ENCODE measurements at places on chromosomes 3 and 15. TPM values are rescaled to one million over a fixed set of nuclear protein-coding genes. Genes with fewer than 3 reads are reported as not detected.

- no peak overlapping the region for H3K27ac ChIP-seq
- peaks cover 2% of the 10 kb centered on the region for H3K4me1 ChIP-seq
- H3K4me3 ChIP-seq, result no peak overlapping the region
- peaks cover 39% of the 10 kb centered on the region for H3K36me3 ChIP-seq
- no peak for DNase-seq
Observed at GRCh38 chr15:72584006-72584405, 70.5 kb upstream of the GOLGA6B start.

ACAD9 gene
- total RNA-seq, result 32.4 TPM

DNA sequence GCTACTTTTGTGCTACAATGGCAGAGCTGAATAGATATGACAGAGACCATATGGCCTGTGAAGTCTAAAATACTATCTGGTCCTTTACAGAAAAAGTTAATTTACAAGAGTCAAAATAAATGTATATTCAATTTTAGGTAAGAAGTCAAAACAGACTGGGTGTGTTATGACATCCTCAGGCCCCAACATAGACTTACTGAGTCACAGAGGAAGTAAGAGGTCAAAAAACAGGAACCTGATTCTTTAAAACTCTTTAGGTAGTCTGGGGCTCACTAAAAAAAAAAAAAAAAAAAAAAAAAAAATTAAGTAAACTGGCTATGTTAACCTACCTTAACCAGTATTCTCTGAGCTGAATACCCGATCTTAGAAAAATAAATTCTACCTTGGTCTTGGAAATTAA, 13.1 kb downstream of the DNAAF4 start:
- H3K27me3 ChIP-seq, result no peaks in the 10 kb centered on the region
- H3K27ac ChIP-seq, result no peak overlapping the region
- no peaks in the 10 kb centered on the region for H3K4me1 ChIP-seq
- no peak overlapping the region for H3K4me3 ChIP-seq
- DNase-seq, result no peak

FBXW12 gene
- total RNA-seq, result not detected

DNA sequence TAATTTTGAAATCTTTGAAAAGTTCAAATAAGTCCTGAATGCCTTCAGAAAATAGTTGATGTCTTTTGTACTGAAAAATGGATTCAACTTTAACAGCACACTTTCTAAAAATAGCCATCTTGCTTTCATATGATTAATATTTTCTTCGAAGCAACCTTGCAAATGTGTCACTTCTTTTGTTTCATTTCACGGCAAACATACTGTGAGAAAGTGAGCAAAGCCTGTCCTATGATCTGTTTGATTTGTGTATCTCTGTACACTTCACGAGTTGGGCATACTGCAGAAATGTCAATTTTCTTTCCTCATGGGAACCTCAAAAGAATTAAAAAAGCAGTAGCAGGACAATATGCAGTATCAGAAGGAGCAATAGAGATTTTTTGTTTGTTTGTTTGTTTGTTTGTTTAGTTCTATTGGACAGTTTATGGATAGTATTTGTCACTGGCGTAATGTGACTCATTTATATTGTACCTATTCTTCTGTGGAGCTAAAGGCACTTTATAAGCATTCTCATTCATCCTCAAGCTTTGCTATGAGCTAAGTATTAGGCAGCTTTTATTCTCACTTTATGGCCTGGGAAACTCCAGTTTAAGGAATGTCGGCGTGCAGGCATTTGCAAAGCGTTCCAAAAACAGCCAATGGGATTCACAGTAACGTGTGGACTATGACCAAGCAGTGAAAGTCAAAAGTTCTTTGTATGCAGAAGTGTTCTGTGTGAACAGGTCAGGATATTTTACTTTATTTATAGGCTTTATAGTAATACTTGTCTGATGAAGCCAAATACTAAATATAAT, 572.0 kb downstream of the NAALADL2 start:
- H3K36me3 ChIP-seq, result no peaks in the 10 kb centered on the region
- H3K27me3 ChIP-seq, result no peaks in the 10 kb centered on the region
- H3K4me1 ChIP-seq, result peaks cover 26% of the 10 kb centered on the region
- no peak overlapping the region for H3K4me3 ChIP-seq
- peak; percentile 90 for DNase-seq

- H3K4me3 ChIP-seq, result no peak overlapping the region
- no peaks in the 10 kb centered on the region for H3K36me3 ChIP-seq
- H3K4me1 ChIP-seq, result peaks cover 1% of the 10 kb centered on the region
- H3K27me3 ChIP-seq, result no peaks in the 10 kb centered on the region
Observed at GRCh38 chr3:165518346-165518745, 318.9 kb downstream of the BCHE start.

GRCh38 chr3:51538115-51538458, 432 bp upstream of the RAD54L2 start:
- H3K36me3 ChIP-seq, result peaks cover 3% of the 10 kb centered on the region
- H3K27me3 ChIP-seq, result no peaks in the 10 kb centered on the region
- peak overlapping the region; percentile 98 for H3K4me3 ChIP-seq
- peaks cover 17% of the 10 kb centered on the region for H3K4me1 ChIP-seq

CYP19A1 gene
- total RNA-seq, result 0.75 TPM

CCDC191 gene
- total RNA-seq, result 3.1 TPM

LIPC gene
- not detected for total RNA-seq

GRCh38 chr15:81516012-81516411, 142.0 kb upstream of the TMC3 start:
- no peaks in the 10 kb centered on the region for H3K27me3 ChIP-seq
- no peak for DNase-seq
- H3K4me1 ChIP-seq, result peaks cover 7% of the 10 kb centered on the region

- H3K27me3 ChIP-seq, result peaks cover 9% of the 10 kb centered on the region
- no peak overlapping the region for H3K4me3 ChIP-seq
- H3K4me1 ChIP-seq, result no peaks in the 10 kb centered on the region
- no peak overlapping the region for H3K27ac ChIP-seq
Observed at GRCh38 chr15:77781946-77782240, 149.2 kb upstream of the LINGO1 start.

DNA sequence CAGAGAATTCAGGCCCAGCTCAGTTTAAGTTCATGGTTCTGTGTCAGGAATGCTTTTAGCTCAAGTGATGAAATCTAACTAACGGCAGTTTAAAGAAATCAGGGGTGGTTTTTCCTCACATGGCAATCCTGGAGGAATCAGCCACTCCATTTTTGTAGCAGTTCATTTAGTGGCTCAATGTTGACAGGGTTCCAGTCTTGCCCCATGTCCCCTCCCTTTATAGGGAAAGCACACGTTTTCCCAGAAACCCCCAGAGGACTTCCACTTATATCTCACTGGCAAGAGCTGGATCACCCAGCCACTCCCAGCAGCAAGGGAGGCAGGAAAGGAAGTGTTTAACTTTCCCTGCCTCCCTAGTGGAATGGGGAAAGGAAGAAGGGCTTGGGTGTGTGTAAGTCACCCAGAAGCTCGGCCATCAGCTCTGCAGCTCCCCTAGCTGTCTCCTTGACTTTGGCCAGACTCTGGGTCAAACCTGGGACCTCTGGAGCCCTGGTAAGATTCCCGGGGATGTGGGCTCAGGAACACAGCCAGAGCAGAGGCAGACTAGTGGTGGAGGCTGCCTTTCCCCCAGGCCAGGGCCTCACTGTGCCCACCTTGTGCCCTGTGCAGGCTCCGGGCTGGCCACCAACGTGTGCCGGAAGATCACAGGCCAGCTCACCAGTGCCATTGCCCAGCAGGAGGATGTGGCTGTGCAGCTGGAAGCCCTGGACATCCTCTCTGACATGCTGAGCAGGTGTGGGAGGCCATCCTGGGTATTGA, 11.3 kb downstream of the CAND2 start:
- no peak overlapping the region for H3K4me3 ChIP-seq
- H3K4me1 ChIP-seq, result peaks cover 4% of the 10 kb centered on the region
- no peak overlapping the region for H3K27ac ChIP-seq
- no peak for DNase-seq

PLCH1 gene
- total RNA-seq, result 0.65 TPM

- H3K4me3 ChIP-seq, result no peak overlapping the region
- no peak overlapping the region for H3K27ac ChIP-seq
- no peaks in the 10 kb centered on the region for H3K36me3 ChIP-seq
Observed at GRCh38 chr3:70431911-70432310, 119.5 kb upstream of the MDFIC2 start.

DNA sequence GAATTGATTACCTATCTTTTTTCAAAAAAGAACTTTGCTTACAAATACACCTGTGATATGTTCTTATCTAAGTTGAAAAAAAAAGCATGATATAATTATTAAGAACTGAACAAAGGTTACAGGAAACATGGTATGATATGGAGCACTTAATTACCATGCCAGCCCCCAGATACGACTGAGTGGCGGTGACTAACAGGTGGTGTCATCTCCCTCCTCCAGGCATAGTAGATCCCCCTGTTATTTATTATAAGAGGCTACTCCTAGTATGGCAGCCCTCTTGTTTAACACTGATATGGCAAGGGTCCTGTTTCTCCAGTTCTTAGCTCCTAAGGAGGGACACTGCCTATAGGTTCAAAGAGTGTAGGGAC, 31.0 kb upstream of the TM4SF4 start:
- no peak overlapping the region for H3K4me3 ChIP-seq
- DNase-seq, result no peak
- H3K27me3 ChIP-seq, result no peaks in the 10 kb centered on the region
- peaks cover 29% of the 10 kb centered on the region for H3K4me1 ChIP-seq

DNA sequence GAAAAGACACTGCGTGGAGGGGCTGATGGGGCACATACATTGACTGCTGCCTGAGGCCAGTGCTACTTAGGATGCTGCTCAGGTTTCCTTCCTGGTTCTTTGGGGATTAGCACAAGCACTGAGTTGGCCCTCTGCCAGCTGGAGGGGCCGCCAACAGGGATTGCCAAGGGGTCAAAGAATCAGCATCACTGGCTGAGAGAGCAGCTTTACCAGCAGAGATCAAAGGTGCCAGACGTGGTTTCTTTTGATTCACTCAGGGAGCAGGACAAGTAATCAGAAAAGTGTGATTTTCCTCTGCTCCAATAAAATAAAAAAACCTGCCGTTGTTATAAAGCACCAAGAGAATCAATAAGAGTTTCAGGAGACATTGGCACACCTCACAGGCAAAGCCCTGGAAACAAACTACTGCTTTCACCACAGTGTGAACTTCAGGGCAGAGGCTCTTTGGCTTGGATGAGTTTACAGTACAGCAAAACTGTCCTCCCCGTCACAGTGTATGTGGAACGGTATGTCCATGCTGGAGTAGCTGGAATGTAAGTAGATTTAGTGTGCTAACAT, 45.8 kb upstream of the FSIP1 start:
- DNase-seq, result peak; percentile 72
- H3K4me3 ChIP-seq, result no peak overlapping the region
- peaks cover 17% of the 10 kb centered on the region for H3K4me1 ChIP-seq
- H3K36me3 ChIP-seq, result no peaks in the 10 kb centered on the region
- no peaks in the 10 kb centered on the region for H3K27me3 ChIP-seq
- H3K27ac ChIP-seq, result peak overlapping the region; percentile 17

ALG1L2 gene
- 0.41 TPM for total RNA-seq

DNA sequence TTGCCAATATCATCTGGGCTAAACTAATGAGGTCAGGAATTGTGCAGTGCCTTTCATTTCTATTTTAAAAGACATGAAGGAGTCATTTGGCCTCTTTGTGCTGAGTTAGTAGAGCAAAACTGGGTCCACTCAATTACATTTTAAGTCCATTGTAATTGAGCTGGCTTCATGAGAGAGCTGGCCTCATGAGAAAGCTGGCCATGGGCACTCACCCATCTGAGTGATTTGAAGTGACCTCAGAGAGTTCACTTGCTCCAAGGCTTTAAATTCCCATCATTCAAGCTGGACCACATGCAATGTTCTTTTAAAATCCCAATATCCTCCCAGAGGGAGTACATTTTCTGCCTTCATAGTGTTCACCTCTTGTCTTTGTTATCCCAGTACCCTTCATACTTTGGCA, 335.9 kb upstream of the WNT5A start:
- H3K27ac ChIP-seq, result no peak overlapping the region
- H3K27me3 ChIP-seq, result no peaks in the 10 kb centered on the region
- no peak for DNase-seq
- H3K4me1 ChIP-seq, result peaks cover 4% of the 10 kb centered on the region

- H3K4me1 ChIP-seq, result peaks cover 46% of the 10 kb centered on the region
- H3K27me3 ChIP-seq, result no peaks in the 10 kb centered on the region
- H3K36me3 ChIP-seq, result peaks cover 4% of the 10 kb centered on the region
- peak; percentile 69 for DNase-seq
Observed at GRCh38 chr3:11601446-11602238, 42.1 kb downstream of the VGLL4 start.

RYR3 gene
- total RNA-seq, result 1.5 TPM

EPHA3 gene
- total RNA-seq, result 5.0 TPM

IL20RB gene
- 22.0 TPM for total RNA-seq

GRCh38 chr3:194046995-194047645, 88.8 kb upstream of the HES1 start:
- peaks cover 20% of the 10 kb centered on the region for H3K4me1 ChIP-seq
- DNase-seq, result no peak
- no peak overlapping the region for H3K4me3 ChIP-seq

EFCAB12 gene
- 0.26 TPM for total RNA-seq

DNA sequence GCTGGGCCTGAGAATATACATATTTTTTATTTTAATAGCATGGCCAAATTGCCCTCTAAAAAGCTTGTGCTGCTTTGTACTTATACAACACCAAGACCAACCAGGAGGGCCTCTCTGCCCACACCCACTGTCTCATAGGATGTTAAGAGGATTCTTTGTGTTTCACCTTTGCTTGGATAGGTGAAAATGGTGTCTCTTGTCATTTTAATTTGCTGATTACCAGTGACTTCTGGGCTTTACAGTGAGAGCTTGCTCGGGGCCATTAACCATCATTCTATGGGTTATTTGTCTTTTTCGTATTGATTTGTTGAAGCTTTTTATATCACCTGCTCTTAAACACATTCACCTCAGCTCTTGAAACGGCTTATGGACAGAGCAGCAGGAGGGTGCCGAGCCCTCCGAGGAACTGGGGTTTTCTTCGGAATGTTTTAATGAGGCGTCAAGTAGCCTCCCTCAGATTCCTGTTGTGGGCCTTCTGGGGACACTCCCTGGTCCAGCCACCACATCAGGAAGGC, 10.5 kb downstream of the PTH1R start:
- DNase-seq, result no peak
- peaks cover 7% of the 10 kb centered on the region for H3K4me1 ChIP-seq
- no peaks in the 10 kb centered on the region for H3K36me3 ChIP-seq
- H3K27me3 ChIP-seq, result peaks cover 45% of the 10 kb centered on the region
- H3K4me3 ChIP-seq, result no peak overlapping the region

PIK3CA gene
- total RNA-seq, result 28.0 TPM

DNA sequence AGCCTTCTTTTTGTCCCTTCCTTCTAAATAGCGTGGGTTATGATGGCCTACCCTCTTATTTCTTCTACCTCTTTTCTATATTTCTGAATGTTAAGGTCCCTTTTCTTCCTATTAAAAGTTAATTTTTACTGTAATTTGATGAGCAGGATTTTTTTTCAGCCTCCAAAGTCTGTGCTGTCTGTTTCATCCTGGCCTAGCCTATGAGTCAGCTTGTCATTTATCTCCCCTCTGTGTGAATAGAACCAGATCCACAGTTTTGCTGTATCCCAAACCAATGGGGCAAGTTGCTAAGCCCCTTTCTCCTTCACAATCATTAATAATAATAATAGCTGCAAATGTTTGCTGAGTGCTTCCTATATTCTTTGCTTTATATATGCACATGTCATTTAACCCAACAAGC, 18.1 kb upstream of the C3orf38 start:
- H3K4me1 ChIP-seq, result no peaks in the 10 kb centered on the region
- no peak for DNase-seq
- H3K27me3 ChIP-seq, result no peaks in the 10 kb centered on the region
- H3K27ac ChIP-seq, result no peak overlapping the region
- H3K4me3 ChIP-seq, result no peak overlapping the region

ABHD6 gene
- 3.8 TPM for total RNA-seq

All from astrocyte (in vitro differentiated cells and primary cell).